ENCODE measurements at places on chromosomes 4 and X.

GRCh38 chrX:79452881-79453280 lies 85.7 kb upstream of the ITM2A start:
- no peak for DNase-seq

DNA sequence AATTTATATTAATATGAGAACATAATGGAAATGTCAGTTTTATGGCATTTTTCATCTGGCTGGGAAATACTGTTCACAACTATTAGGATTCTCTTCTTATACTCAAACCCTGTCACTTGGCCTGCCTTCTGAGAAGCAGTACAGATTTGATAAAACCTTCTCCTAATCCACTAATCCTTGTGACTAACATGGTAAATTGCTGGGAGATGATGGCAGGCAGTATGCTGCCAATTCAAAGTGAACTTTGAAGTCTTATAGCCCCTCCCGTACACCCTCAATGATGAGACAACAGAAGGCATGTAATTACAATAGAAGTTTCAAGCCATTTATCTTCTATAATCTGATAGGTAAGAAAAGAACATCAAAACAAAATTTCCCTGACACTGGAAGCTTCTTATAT lies 36.9 kb downstream of the PAQR3 start:
- DNase-seq: no peak

- DNase-seq: no peak
Observed at GRCh38 chr4:90183254-90183653, 56.1 kb downstream of the CCSER1 start.

GRCh38 chrX:72115380-72115779 lies 16.3 kb downstream of the RTL5 start:
- DNase-seq: no peak

- peak; percentile 73 for DNase-seq
Observed at GRCh38 chrX:73855546-73855945, 292.5 kb downstream of the CHIC1 start.

- DNase-seq: peak; percentile 68
Observed at GRCh38 chr4:16617435-16617834, 281.0 kb downstream of the LDB2 start.

DNA sequence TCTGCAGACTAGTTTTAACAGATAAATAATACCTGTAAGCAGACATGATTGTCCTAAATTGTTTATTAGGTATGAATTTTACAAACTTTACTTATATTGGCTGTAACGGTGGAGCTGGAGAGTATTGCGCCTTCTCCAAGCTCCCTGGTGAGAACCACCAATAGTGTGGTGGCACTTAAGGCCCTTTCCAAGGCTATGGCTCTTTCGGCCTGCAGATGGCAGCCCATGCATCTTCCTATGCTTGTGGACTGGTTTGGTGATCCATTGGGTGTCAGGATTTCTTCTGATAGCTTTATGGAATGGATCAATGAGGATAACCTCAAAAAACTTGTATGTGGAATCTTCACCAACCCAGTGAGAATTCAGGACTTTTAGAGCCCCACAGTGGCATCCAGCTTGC lies 7.8 kb downstream of the LARP1B start:
- DNase-seq: peak; percentile 40

All from cardiac fibroblast (primary cell).